ENCODE measurements at places on chromosomes 6 and 20. TPM values are rescaled to one million over a fixed set of nuclear protein-coding genes. Genes with fewer than 3 reads are reported as not detected.

DNA sequence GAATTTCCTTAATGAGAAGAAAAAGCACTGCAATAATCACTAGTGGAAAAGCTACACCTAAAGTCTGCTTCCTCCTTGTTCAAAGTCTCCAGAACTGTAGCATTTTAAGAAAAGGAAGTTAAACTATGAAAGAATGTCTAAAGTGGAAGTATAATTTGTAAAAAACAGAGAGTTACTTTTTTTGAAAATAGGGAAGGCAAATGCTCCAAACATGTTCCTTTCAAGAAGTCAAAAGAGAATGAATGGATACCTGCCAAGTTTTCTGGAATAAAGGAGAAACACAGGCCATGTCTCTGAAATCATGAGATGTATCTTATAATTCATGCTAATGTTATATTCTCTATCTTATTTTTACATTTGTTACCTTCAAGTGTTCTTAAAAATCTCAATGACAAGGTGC is 60.7 kb upstream of the ADGRG6 start:
- no peak for DNase-seq
- no peak overlapping the region for H3K4me3 ChIP-seq
- H3K4me1 ChIP-seq: no peaks in the 10 kb centered on the region
- H3K27ac ChIP-seq: no peak overlapping the region

- no peaks in the 10 kb centered on the region for H3K27me3 ChIP-seq
- H3K4me1 ChIP-seq: peaks cover 10% of the 10 kb centered on the region
Observed at GRCh38 chr6:149723771-149724417, 6.0 kb upstream of the LATS1 start.

DNA sequence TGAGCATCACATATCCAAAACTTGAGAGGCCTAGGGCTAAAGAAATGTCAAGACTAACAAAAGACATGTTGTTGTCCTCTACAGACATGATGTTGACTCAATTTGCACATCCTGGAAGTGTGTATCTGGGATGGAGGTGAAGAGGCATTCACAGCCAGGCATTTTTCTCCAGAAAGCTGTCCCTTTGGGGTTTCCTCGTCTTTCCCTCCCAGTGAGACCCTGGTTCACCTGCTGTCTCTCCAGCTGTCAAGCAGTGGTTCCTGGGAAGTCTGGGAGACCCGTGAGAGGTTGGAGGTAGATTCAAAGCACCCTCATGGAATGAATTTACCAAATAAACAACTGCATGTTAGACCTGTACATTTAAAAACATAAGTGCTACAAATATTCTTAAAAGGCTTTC is 32.1 kb downstream of the BACH2 start:
- no peak overlapping the region for H3K4me3 ChIP-seq
- no peak overlapping the region for H3K27ac ChIP-seq
- no peak for DNase-seq
- H3K27me3 ChIP-seq: no peaks in the 10 kb centered on the region
- H3K4me1 ChIP-seq: no peaks in the 10 kb centered on the region

- peaks cover 24% of the 10 kb centered on the region for H3K27me3 ChIP-seq
- no peak overlapping the region for H3K4me3 ChIP-seq
- H3K36me3 ChIP-seq: no peaks in the 10 kb centered on the region
- H3K27ac ChIP-seq: no peak overlapping the region
- no peak for DNase-seq
Observed at GRCh38 chr20:58202044-58202443, 26.4 kb downstream of the ANKRD60 start.

DNA sequence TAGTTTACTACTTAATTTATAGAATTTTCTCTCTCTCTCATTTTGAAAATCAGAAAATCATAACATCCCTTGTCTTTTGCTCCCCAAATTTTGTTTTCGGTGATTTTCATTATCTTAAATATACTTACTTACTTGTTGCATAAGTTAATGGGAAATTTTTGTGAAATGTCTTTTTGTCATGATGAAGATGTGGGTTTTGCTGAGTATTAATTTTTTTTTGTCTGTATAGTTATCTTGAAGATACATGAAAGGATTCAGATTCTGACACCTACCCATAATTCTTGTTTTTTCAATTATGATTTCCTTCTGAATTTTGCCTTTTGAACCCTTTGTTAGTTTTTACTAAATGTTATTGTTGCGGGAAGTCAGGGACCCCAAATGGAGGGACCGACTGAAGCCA is 817.9 kb downstream of the EYS start:
- H3K27ac ChIP-seq: no peak overlapping the region
- no peaks in the 10 kb centered on the region for H3K36me3 ChIP-seq
- H3K27me3 ChIP-seq: no peaks in the 10 kb centered on the region
- DNase-seq: no peak
- no peaks in the 10 kb centered on the region for H3K4me1 ChIP-seq
- H3K4me3 ChIP-seq: no peak overlapping the region

DNA sequence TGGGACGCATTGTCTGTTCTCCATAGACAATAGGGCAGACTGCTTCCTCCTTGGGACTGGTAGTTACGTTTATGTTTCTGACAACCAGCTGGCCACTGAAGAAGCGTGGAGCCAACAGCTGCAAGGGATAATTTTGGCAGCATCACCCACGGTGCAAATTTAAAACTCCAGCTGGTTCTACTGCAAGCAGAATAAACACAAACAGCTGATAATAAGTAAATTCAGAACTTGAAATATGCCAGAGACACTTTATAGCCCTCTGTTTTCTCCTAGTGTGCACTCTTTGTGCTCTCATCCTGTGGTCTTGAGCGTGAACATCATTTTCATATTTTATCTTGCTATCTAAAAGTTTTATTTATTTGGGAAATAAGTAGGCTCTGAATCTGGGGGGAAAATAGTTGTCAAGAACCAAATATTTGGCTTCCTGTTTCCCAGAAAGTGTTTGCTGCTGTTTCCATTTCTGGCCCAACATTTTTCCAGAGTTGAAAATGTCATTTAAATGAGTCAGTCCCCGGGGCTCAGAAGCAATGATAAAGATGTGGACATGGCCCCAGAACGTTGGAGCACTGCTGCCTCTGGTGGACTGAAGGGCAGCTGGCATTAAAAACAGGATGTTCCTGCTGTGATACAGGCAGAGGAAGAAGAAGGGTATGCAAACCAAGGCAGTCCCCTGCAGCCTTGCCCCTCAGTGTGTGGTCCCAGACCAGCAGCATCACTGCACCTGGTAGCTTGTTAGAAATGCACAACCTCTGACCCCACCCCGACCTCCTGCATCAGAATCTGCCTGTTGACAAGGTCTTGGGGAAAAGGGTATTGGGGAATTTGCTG is 12.5 kb upstream of the THBD start:
- peaks cover 24% of the 10 kb centered on the region for H3K4me1 ChIP-seq
- no peak overlapping the region for H3K4me3 ChIP-seq
- H3K27me3 ChIP-seq: no peaks in the 10 kb centered on the region
- no peak overlapping the region for H3K27ac ChIP-seq
- peak; percentile 65 for DNase-seq
- H3K36me3 ChIP-seq: no peaks in the 10 kb centered on the region

- no peak overlapping the region for H3K4me3 ChIP-seq
- H3K36me3 ChIP-seq: peaks cover 68% of the 10 kb centered on the region
- DNase-seq: no peak
- no peaks in the 10 kb centered on the region for H3K27me3 ChIP-seq
- no peak overlapping the region for H3K27ac ChIP-seq
Observed at GRCh38 chr20:50138479-50139393, 14.8 kb downstream of the PEDS1 start.

DNA sequence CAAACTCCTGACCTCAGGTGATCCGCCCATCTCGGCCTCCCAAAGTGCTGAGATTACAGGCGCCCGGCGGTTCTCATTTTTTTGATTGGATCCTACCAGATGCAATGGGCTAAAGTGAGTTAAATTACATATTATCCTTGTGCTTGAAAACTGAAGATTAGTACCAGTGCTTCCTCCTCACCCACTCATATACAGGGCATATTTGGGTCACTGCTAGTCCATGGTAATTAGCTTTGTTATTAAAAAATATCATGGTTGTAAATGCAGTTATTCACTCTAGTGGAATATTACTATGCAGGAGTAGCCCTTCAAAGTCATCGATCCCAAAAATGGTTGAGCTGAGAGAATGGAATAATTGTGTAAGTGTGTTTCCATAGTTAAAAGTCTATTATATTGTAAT is 26.5 kb downstream of the ZNF292 start:
- no peak for DNase-seq
- no peak overlapping the region for H3K27ac ChIP-seq
- no peaks in the 10 kb centered on the region for H3K27me3 ChIP-seq

DNA sequence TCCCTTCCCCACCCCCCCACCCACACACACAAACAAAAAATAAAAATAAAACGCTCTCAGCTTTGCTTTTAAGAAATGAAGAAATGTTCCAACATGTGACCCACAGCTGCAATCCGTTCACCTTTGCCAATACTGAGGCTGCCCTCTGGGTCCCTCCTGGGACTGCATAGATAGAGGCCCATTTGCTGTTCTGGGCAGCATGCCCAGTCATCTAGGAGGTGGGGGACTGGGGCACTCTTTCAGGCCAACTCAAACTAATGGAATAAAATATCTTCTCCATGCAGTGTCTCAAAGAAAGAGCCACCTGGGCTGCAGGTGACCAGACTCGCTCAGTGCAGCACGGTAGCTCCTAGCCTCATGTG is 79.9 kb downstream of the SLC22A3 start:
- H3K27ac ChIP-seq: no peak overlapping the region
- H3K4me1 ChIP-seq: no peaks in the 10 kb centered on the region
- DNase-seq: no peak
- H3K27me3 ChIP-seq: peaks cover 10% of the 10 kb centered on the region

- no peaks in the 10 kb centered on the region for H3K36me3 ChIP-seq
- no peak overlapping the region for H3K4me3 ChIP-seq
- H3K4me1 ChIP-seq: peaks cover 1% of the 10 kb centered on the region
- peaks cover 33% of the 10 kb centered on the region for H3K27me3 ChIP-seq
Observed at GRCh38 chr6:159112714-159113113, 56.5 kb upstream of the FNDC1 start.

MCHR2 gene
- not detected for total RNA-seq

FAM83C gene
- not detected for total RNA-seq
